ENCODE measurements at places on chromosomes 11 and 22.

DNA sequence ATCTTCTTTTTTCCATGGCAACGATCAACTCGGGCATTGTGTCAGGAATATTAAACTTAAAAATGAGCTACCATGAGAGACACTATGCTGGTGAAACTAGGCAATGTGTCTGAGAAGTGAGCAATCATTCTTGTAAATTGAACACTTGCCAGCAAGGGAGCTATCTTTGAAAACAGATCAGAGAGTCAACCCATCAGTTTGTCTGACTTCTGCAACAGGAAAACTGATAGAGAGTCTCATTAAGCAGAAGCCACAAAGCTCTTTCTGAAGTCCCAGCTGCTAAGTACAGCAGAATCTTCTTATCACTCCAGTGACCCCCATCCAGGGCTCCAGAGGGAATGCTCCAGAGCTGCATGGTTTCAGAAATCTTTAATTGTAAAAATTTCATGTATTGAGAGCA lies 114.7 kb downstream of the MSANTD4 start:
- DNase-seq: no peak

- no peak for DNase-seq
These were observed 31.7 kb downstream of the ADAMTS15 start for GRCh38 chr11:130480186-130480585.

- no peak for DNase-seq
These were observed 777.6 kb downstream of the TBC1D22A start for GRCh38 chr22:47540011-47540410.

- no peak for DNase-seq
These were observed 13.9 kb downstream of the SCGB1A1 start for GRCh38 chr11:62432695-62433094.

GRCh38 chr11:114252767-114253166 lies 43.4 kb upstream of the NNMT start:
- no peak for DNase-seq

GRCh38 chr11:64093233-64094039 lies 57.7 kb downstream of the FLRT1 start:
- DNase-seq: no peak

- DNase-seq: no peak
These were observed 44.4 kb upstream of the CLMP start for GRCh38 chr11:123239191-123240150.

- DNase-seq: no peak
These were observed 2.3 kb downstream of the EXT2 start for GRCh38 chr11:44097821-44098220.

DNA sequence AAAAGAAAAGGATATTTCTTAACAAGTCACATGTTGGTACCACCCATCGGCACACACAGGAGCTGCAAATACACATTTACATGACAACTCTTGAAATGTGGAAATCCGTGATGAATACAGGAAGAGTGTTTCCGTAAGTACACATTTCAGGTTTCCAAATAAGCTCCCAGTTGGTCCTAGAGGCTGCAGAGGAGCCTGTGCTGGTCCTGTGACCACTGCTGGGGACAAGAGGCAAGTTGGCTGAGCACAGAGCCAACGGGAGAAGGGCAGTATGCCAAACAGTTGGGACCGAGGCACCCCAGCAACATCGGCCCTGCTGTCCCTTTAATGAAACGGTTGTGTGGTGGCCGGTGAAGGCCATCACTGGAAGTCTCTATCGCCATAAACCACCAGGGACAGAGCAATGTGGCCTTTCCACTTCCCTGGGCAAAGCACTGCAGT lies 38.5 kb upstream of the ARFGAP3 start:
- no peak for DNase-seq

GRCh38 chr22:23180893-23181720 lies 798 bp downstream of the BCR start:
- DNase-seq: peak; percentile 27

DNA sequence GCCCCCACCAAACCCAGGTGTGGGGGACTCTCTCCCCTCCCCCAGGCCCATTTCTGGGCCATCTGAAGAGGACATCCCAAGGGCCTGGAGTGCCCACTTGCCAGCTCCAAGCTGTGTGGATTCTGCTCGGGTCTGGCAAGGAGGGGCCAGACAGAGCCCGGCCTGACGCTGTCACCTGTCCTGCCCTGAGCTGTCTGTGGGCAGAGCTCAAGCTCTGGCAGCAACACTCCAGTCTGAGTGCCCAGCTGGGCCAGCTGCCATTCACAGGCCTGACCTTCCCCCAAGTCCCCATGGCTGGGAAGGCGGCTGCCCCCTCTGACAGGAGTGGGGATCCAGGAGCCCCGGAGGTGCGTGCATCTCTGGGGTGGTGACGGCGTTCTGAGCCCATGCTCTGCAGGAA lies 6.2 kb upstream of the PIM3 start:
- DNase-seq: no peak

GRCh38 chr11:117827521-117828511 lies 3.3 kb upstream of the FXYD2 start:
- no peak for DNase-seq

GRCh38 chr11:37277896-37278465 lies 679.9 kb upstream of the RAG2 start:
- DNase-seq: no peak

DNA sequence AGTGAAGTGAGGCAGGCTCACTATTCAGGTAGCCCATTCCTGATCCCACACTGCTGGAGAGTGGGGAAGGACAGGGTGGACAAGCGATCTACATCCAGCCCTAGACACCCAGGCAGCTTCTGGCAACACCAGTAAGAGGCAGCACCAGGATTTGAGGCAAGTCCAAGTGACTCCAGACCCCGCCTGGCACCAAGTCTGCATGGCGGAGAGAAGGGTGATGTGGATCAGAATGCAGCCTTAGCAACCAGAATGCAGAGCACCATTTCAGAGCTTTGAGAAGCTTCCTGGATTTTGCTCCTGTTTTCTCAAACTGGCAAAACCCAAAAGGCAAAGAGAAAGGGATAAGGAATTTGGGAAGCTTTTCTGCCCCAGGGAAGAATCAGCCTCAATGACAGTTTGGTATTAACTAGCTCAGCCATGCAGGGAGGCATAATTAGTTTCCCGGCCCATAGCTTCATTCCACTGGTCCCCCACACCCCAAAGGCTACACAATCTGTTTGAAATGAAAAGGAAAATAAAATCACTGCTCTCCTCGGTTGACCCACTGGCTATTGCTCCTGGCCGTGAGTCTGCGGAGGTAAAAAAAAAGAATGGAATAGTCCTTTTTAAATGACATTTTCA lies 17.3 kb downstream of the GALNT18 start:
- DNase-seq: no peak

- no peak for DNase-seq
These were observed 5.9 kb downstream of the ACP2 start for GRCh38 chr11:47242596-47243192.

- no peak for DNase-seq
These were observed 740.8 kb downstream of the DLG2 start for GRCh38 chr11:84886344-84886743.

GRCh38 chr11:126391286-126391954 lies 35.9 kb downstream of the ST3GAL4 start:
- no peak for DNase-seq

DNA sequence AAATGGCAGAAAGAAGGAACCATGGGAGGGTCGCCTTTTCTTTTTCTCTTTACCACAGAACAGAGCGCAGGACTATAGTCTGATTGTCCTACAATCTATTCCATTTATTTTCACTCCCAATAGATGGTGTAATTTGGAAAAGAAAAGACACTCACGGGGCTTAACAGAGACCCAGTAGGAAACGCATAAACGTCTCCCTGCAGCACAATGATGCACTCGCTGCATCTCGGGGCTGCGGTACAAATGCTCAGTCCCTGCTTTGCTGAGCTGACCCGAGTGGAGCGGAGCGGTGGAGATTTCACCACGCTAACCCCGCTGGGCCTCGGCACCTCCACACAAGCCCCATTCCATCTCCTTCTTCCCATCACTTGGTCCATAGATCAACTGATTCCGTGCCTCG lies 1.5 kb downstream of the FEZ1 start:
- DNase-seq: no peak

DNA sequence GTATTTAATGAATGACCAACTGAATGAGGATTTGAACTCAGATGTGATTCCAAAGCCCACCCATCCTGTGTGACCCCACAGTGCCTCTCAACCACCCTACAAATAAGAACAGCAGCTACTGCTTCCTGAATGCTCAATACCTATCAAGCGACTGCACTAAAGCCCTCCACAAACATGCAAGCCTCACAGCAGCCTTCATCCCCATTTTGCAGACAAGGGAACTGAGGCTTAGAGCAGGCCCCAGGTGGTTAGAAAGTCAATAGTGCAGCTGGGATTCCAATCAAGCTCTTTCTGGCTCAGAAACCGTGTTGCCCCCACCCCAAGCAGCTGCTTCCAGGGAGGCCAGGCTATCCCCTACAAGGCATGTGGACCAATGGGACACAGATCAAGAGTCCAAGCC lies 57.2 kb downstream of the SMCO4 start:
- DNase-seq: no peak

DNA sequence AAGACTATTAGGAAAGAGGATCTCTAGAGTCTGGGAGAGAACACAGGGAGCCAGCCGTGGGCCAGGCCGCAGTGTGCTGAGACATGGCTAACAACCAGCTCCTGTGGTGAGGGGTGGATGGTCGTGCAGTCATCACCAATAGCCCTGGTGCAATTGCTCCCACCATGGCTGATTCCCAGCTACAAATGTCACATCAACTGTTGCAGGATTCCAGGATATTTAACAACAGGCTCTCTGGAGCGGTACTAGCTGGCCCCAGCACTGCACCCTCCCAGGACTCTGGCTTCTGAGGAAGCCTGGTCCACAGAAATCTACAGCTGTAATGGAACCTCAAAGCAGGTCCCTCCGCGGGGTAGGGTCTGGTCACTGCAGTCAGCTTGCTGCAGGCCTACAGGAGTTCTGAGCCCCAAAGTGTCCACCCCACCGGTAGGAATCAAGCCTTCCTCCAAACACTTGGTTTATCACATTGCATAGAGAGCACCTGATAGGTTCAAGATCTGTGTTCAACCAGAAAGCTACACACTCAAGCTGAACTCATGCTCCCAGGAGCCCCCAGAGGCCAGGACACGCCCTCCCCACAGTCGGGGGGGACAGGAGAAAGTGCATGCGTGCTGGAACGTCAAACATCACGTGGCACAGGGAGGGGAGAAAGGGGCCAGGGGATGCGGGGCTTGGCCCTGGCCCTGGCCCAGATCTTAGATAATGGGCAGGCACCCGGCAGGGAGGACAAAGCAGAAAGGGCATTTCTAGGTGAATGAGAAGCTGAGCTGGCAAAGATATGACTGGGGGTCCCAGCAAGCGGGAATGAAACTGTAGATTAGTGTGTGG lies 609.0 kb downstream of the TBC1D22A start:
- no peak for DNase-seq

GRCh38 chr11:24145411-24145810 lies 351.4 kb upstream of the LUZP2 start:
- no peak for DNase-seq

GRCh38 chr22:43955883-43956782 lies 891 bp downstream of the SAMM50 start:
- peak; percentile 35 for DNase-seq

GRCh38 chr11:27349919-27350318 lies 13.1 kb downstream of the CCDC34 start:
- no peak for DNase-seq

- no peak for DNase-seq
These were observed 8.8 kb upstream of the DNAL4 start for GRCh38 chr22:38802671-38803121.

- peak; percentile 35 for DNase-seq
These were observed 43.5 kb downstream of the GGTLC2 start for GRCh38 chr22:22687638-22688500.

- DNase-seq: no peak
These were observed 2168.8 kb upstream of the RAG2 start for GRCh38 chr11:38766796-38767195.

DNA sequence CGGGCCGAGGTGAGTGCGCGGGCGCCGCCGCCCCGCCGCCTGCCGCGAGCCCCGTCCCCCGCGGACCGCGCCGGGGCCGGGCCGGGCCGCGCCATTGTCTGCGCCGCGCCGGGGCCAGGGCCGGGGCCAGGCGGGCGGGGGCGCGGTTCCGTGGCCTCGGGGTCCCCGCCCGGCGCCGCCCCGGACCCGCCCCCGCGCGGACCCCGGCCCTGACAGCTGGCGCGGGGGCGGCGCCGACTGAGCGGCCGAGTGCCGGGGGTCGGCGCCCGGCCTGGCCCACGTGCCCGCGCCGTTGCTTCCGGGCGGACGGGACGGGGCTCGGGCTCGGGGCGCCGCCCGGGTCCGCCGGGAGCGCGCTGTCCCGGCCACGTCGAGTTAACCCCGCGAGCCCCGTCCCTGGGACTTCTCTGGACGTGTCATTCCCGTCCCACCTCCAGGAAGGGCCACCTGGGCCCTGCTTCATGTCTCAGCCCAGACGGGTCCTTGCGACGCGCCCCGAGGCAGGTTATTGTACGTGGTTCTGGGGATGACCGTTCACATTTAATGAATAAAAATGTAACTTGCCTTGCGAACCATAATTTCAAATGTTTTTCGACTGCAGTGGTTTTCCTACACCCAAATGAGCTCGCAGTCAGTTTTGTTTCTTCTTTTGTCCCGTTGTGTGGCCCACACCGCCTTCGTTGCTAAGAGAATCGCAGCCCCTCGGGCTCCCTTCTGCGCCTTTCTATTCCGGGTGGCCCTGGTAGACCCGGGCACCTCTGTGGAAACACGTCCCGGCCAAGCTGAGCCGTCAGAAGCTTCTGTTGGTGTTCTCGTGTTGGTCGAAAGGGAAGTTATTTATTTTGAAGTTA lies 562 bp downstream of the ZBED4 start:
- DNase-seq: peak; percentile 34

DNA sequence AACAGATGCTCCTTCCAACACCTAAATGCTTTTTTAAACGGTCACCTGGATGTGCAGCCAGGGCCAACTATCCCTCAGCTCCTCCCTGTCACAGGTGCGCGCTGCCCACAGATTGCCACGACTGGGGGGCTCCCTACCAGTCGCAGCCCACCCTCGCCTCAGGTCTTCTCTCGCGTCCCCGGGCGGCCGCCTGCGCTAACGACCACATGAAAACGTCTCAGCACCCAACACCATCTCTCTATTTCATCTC lies 469 bp downstream of the ZBED5 start:
- DNase-seq: no peak

- DNase-seq: no peak
These were observed 38.5 kb downstream of the ST3GAL4 start for GRCh38 chr11:126394036-126394435.

- DNase-seq: no peak
These were observed 108.8 kb downstream of the TTC28 start for GRCh38 chr22:28570696-28571373.

GRCh38 chr11:26948881-26949280 lies 45.0 kb upstream of the FIBIN start:
- no peak for DNase-seq

DNA sequence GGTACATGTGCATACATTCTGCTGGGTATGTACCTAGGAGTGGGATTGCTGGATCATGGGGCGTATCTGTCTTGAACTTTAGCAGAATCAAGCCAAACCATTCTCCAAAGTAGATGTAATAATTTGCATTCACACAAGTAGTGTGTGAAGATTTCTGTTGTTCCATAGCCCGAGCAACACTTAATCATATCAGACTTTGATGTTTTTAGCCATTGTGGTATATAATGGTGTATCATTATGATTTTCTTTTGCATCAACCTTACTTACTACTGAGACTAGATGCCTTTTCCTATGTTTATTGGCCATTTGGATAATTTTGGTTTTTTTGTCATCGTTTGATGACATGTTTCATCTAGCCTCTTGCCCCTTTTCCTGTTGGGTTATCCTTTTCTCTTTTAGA lies 72.0 kb upstream of the TNRC6B start:
- no peak for DNase-seq
